ENCODE measurements at places on chromosomes 4 and X. TPM values are rescaled to one million over a fixed set of nuclear protein-coding genes. Genes with fewer than 3 reads are reported as not detected.

DNA sequence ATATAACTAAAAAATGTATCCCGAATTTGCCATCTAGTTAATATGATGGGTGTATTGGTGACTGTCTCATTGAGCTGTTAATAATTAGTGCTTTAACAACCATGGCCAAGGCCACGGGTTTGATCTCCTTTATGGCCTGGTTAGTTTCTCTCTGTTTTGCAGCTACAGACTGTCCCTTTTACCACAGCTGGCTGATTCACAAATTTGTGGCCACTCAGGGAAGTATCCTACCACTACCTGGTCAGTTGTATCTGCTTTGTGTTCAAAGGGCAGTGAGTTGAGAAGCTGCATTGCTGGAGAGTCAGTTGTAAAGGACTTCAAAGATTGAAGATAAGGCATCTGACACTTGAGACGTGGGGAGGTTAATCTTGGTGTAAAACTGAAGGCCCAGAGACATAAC is 219.1 kb upstream of the BMP3 start:
- DNase-seq, result peak; percentile 20

DNA sequence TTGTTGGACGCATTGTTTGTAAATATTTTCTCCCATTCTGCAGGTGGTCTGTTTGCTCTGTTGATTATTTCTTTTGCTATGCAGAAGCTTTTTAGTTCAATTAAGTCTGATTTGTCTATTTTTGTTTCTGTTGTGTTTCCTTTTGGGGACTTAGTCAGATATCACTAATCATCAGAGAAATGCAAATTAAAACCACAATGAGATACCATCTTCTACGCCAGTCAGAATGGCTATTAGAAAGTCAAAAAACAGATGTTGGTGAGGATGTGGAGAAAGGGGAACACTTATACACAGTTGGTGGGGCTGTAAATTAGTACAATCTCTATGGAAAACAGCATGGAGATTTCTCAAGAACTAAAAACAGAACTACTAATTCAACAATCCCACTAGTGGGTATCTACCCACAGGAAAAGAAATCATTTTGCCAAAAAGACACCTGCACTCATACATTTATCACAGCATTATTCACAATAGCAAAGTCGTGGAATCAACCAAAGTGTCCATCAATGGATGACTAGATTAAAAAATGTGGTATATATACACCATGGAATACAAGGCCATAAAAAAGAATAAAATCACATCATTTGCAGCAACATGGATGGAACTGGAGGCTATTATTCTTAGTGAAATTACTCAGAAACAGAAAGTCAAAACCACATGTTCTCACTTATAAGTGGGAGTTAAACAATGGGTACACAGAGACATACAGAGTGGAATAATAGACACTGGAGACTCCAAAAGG is 8.1 kb downstream of the COQ2 start:
- DNase-seq, result no peak

The ABLIM2 gene
- 1.2 TPM for total RNA-seq

- DNase-seq, result no peak
Observed at GRCh38 chrX:37640142-37640541, 45.4 kb upstream of the XK start.

DNA sequence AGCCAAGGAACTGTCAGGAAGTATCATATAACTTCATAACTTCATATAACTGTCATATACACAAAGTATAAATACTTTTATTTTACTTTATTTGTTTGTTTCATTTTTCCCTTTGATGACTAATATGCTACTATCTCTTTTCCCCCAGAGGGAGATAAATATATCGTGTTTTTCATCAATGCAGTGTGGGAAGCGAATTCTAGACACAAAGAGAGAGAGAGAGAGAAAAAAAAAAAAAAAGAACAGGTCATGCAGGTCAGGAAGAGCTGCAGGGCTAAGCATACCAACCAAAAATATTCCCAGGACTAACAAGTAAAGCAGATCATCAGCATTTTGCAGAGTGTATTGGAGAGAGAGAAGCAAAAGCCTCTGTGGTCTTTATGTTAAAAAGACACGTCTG is 1849.2 kb downstream of the STIM2 start:
- DNase-seq, result no peak

GRCh38 chr4:58411904-58412303 is 1301.7 kb upstream of the IGFBP7 start:
- DNase-seq, result no peak

DNA sequence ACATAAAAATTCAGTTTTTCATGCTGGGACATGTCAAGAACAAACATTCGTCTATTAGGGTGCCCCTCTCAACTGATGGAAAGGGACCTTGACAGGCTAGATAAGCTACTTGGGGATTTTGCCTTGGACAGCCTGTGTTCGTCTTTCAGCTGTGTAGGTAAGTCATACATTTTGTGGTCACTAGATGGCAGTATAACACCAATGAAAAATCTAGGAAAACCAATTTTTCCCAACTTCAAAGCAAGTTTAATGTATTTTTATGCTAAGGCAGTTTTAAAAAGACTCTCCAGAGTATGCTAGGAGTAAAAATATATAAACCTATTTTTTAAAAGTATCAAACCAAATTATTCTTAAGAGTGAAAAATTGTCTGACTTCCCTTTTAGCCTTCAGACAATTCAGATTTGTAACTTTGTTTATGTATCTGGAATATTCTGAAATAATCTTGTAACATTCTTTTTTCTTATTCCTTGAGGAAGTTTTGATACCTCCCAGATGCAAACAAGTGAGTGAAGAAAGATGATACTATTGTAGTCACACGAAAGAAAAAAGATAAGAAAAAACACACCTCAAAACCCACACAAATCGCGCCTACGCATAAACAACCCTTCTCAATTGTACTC is 158.3 kb downstream of the CPE start:
- DNase-seq, result peak; percentile 63

GRCh38 chr4:148273501-148273986 is 168.7 kb downstream of the NR3C2 start:
- no peak for DNase-seq

The PAK3 gene
- 9.2 TPM for total RNA-seq

- no peak for DNase-seq
Observed at GRCh38 chrX:23754664-23755063, 11.6 kb upstream of the ACOT9 start.

The SLC9B1 gene
- total RNA-seq, result 0.69 TPM

Data from renal cortical epithelial cell (primary cell).